ENCODE measurements at places on chromosomes 2 and 18.

DNA sequence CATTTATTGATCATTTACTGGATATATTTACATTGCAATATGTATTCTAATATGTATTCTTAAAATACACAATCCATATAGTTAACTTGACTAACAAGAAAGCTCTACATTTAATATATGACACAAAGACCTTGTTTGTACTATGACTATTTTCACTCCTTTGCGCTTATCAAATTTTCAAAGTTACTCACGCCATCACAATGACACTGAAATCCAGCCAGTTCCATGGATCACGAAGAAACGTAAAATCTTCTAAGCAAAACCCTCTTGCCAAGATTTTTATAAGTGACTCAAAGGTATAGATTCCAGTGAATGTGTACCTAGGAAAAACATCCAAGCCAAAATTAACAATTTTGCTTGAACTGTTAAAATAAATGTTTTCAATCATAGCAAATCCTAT lies 39.6 kb downstream of the SCN3A start:
- DNase-seq, result no peak

- no peak for DNase-seq
Observed at GRCh38 chr2:159561242-159561641, 55.1 kb downstream of the BAZ2B start.

DNA sequence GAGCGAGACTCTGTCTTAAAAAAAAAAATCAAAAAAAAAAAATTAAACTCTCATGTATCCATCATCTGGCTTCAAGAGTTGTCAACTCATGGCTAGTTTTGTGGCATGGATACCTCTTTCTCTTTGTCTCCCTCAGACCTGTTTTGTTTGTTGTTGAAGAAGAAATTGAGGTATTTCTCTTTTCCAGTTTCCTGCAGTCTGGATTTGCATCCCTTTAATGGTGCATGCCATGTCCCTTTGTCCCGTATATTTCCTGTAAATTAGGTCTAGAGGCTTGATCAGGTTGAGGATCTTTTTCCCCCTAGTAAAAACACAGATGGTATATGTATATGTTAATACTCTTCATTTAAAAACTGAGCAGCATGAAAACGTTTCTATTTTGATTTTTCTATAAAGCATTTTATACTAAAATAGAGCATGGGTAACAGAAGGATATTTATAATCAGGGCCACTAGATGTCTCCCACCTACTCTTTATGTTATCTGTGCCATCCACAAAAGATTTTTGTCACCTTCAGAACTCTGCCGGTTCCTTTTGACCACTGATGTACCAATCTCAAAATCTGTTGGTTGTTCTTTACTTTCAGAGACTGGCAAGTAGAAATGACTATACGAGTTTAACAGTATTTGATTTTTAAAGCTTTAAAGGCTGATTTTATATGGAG lies 80.1 kb downstream of the GALNT1 start:
- DNase-seq, result no peak

GRCh38 chr2:197879812-197880408 lies 75.5 kb downstream of the PLCL1 start:
- DNase-seq, result no peak

GRCh38 chr2:114259389-114259788 lies 183.1 kb upstream of the DPP10 start:
- DNase-seq, result no peak

DNA sequence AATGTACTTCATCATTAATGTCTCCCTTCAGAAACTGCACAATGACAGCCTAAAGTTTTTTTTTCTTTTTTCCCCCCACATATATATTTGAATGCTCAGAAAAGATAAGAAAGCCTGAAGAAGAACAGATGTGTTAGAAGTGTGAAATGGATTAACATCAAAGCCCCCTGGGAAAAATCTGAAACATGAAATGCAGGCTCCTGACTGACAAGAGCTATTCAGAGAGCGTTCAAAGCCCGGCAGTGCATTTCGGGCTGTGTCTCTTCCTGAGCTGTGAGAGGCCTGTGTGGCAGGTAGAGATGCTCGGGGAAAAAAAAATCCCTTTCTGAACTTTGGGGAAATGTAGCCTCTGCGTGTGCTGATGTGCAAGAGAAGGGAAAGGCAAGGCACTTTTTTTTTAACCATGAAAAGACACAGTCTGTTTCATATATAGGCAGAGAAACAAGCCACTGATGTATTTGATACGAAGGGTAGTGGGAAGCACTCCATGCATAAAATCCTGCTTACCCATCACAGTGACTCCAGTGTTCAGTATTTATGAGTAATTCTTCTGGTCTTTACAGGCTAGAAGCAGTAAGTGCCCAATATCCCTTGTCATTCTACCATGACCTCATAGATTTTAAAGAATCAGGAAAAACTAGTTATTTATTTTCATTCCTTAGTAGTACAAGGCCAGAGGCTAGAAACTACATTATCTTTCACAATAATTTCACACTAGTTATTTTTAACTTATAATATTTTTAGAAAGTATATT lies 1574.2 kb upstream of the PIK3C3 start:
- no peak for DNase-seq

DNA sequence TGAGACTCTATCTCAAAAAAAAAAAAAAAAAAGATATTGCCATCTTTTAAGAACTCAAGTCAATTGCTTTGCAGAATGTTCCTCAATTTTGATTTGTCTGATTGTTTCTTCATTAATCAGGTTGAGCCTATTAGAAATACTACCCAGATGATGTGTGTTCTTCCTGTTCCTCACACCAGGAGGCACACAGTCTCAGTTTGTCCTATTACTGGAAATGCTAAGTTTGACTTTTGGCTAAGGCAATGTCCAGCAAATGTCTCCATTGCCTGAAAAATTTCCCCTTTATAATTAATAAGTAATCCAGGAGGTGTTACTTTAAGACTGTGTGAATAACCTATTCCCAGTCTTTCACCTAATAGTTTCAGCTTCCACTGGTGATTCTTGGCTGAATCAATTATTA lies 28.4 kb downstream of the BOLA3 start:
- DNase-seq, result no peak

- DNase-seq, result no peak
Observed at GRCh38 chr2:158890296-158890905, 78.0 kb upstream of the TANC1 start.

DNA sequence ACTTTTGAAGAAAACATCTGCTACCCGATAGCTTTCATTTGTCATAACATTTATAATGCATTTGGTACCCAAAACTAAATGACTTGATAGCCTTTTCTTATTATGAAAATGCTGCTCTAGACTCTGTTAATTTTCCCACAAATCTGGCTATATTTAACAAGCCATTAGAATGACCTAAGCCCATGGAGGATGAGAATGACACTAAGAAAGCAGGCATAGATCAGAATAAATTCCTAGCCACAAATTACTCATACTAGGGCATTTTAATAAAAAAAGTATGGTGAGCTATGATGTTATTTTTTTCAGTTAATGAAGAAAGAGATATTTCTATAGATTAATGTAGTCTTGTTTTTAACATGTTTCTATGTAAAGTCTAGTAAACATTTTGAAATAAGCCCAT lies 1728.3 kb downstream of the SUCLG1 start:
- no peak for DNase-seq

GRCh38 chr18:22311301-22311700 lies 106.4 kb downstream of the CTAGE1 start:
- no peak for DNase-seq

- no peak for DNase-seq
Observed at GRCh38 chr2:64448041-64448426, 5.9 kb upstream of the LGALSL start.

- DNase-seq, result no peak
Observed at GRCh38 chr2:105737980-105738657, 6.6 kb upstream of the NCK2 start.

DNA sequence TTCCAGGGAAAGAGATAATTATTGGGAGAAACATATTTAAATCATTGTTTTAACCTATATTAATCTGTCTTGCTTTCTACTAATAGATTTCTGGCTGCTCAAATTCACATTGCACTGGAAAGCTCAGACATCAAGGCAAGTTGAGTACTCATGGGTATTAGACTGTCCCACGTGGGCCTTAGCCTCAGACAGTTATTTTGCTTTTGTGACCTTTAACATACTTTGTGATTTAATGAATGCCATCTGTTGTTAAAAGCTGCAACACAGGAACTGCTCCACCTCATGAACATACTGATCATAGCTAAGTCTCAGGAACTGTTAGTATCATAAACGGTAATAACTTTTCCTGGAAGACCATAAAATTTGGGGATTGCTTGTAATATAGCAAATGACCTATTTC lies 2.7 kb upstream of the LCT start:
- no peak for DNase-seq

DNA sequence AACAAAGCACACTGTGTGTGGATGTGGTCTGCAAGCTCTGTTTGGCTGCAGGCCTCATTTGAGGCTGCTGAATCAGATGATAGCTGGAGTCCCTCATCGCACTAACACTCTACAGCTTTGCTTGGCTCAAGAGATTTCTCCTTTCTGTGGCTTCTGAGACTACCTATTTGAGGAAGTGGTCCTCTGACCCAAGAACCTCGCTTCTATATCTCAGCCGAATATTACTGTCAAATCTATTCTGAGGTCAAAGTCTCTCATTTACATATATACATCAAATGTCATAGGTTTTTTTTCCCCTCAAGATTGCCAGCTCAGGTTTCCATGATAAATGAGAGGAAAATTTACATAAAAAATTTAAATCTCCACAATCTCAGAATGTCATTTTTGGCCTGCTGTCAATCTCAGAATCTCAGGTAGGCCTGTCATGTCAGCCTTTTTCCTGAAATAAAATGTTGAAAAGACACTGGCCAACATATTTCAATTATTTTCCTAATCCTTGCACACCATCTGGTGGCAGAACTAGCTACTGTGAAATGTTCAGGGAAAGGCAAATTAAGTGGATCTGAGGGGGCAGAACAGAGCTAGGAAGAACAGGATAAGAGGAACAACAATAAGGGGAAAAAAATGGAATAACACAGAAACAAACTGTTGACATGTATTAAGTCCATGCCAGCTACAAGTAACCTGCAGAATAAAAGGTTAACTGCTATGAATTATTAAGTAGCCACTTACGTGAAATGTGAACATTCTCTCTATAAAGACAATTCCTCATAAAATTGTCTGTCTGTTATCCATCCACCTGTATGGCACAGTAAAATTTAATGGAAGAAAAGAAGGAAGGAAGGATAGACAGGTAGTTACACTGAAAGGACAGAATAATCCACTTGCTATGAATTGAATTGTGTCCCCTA lies 39.3 kb downstream of the AP1S3 start:
- DNase-seq, result no peak

DNA sequence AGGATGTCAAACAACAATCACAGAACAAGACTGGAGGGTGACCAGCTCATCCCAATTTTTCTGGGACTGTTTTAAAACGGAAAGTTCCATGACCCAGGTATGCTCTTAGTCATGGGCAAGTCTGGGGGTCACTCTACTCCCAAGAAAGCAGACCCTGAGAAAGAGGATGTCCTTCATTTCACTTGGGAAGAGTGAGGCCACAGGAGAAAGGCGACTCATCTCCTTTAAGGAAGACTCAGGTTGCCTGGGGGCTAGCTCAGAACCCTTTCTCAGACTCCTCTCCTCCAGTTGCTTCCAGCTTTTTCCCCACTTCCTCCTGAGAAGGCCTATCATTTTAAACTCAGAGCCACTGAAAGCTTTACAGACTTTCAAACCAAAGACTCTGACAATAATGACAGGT lies 9.3 kb downstream of the RNF152 start:
- DNase-seq, result no peak

DNA sequence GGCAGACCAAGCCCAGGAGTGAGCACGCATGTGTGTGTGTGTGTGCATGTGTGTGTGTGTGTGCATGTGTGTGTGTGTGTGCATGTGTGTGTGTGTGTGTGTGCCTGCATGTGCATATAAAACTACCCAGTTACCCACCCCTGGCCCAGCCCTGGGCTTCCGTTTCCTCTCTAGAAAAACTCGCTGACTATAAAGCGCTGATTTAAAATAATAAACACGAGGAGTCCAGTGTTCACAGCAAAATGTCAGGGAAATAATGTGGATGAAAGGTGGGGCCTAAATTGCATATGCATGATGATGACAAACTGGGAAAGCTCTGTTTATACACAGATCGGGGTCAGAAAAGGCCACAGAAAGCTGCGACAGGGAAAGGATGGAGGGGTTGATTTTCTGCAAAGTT lies 7.5 kb downstream of the ADCY3 start:
- no peak for DNase-seq

GRCh38 chr18:67771271-67771670 lies 254.8 kb upstream of the DSEL start:
- no peak for DNase-seq

DNA sequence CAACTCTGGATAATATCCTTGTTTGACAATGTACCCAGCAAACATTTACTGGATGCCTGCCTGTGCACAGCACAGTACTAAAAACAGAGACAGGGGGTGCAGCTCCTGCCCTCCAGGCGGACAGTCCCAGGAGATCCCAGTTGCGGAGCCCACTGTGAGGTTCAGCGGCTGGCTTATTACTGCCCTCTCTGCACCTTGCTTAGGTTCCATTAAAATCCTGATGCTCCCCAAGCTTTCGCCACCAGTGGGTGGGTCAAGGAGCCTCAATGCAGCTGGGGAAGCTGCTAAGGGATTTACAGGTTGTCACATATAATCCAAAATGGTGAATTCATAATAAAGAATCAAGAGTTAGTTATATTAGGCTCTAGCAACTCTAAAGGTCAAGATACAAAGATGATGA lies 38.3 kb downstream of the CRACDL start:
- no peak for DNase-seq

- DNase-seq, result no peak
Observed at GRCh38 chr2:233830111-233830802, 24.1 kb downstream of the HJURP start.

- no peak for DNase-seq
Observed at GRCh38 chr2:73582364-73582763, 59.9 kb downstream of the NAT8 start.

DNA sequence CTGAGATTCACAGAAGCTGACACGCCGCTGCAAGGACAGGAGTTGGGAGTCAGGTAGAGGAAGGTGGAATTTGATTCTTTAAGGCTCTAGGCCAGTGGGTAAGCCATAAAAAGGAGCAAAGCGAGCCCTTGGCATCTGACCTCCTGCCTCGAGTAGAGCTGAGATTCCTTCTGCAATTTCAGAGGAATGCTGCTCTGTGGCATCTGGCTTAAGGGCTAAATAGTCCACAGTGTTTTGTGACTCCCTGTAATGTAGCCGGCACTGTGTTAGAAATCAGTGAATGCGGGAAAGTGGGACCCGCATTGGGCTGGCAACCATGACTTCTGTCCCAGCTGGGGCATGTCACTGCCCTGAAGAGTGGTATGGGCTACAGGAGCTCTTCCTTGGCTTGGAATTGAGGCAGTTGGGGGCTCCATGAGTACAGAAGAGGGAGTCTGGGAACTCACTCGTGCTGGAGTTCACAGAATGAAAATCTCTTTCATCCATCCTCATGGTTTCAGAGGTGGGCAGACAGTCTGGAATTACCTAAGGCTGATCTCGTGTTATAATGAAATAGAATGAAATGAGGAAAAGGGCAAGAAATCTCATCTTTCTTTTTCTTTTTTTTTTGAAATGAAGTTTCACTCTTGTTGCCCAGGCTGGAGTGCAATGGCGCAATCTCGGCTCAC lies 12.7 kb upstream of the MYCN start:
- no peak for DNase-seq

GRCh38 chr18:79523206-79523735 lies 127.5 kb downstream of the NFATC1 start:
- peak; percentile 33 for DNase-seq

Measured in activated T-helper 2 cell treated with anti-CD3 and anti-CD28 coated beads, Interferon-gamma antibody, Interleukin-2, Interleukin-4, amounts not matched to agents 10 μg/mL and 5 μg/mL and 100 μg/mL, durations not matched to agents 14 hours and 24 hours and 36 hours (primary cell).